ENCODE measurements at places on chromosomes 6 and 20.

DNA sequence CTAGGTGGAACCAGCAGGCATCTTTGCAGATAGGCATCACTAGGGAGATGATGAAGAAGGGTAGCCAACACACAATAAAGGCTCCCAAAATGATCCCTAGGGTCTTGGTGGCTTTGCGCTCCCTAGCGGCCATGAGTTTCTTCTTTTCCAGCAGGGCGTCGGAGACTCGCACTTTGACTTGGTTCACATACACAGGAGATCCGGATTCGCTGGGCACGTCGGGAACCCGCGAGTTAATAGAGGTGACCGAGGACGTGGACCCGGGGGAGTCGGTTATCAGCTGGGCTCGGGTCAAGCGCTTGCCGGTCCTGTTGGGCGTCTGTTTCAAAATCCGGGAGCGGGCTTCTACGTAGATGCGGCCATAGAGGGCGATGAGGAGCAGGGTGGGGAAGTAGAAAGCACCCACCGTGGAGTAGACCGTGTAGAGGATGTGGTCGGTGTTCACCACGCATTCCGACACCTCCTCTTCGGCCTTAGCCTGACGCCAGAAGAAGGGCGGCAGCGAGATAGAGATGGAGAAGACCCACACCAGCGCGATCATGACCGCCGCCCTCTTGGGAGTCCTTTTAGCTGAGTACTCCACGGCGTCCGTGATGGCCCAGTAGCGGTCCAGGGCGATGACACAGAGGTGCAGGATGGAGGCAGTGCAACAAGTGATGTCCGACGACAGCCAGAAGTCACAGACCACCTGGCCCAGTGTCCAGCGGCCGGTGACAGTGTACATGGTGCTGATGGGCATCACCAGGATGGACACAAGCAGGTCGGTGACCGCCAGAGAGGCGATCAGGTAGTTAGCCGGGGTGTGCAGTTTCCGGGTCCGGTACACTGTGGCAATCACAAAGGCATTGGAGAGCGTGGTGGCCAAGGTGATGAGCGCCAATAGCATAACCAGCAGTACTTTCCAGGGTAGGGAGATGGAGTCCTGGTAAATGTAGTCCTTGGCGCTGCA, 658 bp downstream of the HTR1B start:
- DNase-seq = no peak

GRCh38 chr6:129416337-129416990, 293.5 kb downstream of the ARHGAP18 start:
- DNase-seq = no peak

DNA sequence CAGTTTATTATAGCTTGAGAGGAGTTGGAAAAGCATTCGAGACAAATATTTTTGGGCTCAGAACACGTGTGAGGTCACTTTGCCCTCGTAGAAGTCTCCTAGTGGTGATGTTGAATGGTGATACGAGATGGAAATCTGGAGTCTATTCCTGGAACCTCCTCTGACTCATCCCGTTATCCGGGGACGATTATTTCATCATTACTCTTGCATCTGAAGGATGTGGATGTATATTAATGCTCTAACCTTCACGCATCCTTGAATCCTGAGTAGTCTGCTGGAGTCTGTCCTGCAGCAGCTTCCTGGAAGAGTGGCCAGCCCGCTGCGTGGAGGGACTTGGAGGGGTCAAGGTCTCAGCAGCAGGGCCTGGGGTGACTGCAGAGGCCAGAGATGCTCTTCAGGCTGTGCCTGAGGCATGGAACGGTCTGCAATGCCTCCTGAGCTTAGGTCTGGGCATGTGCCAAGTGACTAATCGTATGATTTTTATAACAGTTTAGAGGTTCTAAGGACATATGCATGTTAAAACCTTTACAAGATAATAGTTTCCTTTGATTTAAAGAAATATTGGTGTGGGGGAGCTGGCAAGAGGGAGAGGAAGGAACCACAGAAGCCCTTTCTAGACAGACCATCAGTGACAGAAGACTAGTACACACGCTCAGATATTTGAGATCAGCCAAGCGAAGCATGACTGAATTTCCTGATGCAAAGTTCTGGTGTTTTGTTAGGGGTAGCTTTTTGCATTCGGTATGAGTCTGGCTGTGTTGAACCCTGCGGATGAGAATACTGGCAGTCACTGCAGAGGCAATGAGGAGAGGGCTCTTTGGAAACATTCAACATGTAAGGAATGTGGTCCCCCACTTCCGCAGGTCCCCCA, 400.2 kb downstream of the QKI start:
- no peak for DNase-seq

DNA sequence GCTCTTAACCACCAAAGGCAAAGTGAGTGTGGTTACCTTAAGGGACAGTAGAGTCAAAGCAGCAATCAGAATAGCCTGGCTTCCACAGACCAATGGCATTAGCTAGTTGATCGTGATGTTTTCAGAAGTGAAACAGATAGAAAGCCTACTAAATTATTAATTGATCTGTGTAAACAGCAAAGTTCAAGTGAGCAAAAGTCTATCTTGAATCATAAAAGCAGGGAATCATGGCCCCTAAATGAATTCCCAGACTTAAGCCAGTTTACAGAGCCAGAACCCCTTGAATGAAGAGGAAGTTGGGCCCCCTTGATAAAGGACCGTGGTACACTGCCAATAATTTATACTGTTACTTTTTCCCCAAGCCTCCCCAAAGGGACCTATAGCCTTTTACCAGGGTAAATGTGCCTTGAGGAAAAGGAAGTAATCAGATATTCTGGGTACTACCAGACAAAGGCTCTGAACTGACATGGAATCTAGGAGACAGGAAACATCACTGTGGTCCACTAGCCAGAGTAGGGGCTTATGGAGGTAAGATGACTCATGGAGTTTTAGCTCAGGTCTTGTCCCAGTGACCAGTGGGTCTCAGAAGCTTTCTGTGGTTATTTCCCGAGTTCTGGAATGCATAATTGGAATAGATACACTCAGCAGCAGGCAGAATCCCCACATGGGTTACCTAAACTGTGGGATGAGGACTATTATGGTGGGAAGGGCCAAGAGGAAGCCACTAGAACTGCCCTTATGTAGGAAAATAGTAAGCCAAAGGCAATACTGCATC, 317.5 kb downstream of the CD83 start:
- no peak for DNase-seq

GRCh38 chr6:122715725-122716124, 63.8 kb upstream of the FABP7 start:
- DNase-seq = no peak

- DNase-seq = no peak
These were observed 28.7 kb downstream of the FGD2 start for GRCh38 chr6:37033819-37034795.

GRCh38 chr6:113690281-113691259, 166.6 kb upstream of the MARCKS start:
- no peak for DNase-seq

DNA sequence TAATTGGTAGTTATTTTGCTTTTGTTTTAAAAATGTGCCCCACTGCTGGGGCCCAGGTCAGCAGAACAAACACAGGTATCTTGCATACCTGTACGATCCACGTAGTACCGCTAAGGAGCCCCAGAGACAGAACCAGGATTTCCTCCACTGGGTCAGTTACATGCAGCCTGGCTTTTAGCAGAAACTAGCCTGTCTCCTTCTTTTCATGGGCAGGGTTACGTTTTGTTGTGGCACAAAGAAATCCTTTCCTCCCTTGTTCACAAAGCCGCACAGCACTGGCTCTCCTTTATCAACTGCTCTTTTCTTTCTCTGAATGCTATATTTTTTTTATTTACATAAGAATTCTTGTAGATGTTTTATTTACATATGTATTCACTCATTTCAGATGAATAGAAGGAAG, 190.3 kb upstream of the POU3F2 start:
- DNase-seq = no peak

All from activated CD8-positive, alpha-beta memory T cell treated with anti-CD3 and anti-CD28 coated beads for 1 hour (primary cell).